ENCODE measurements at places on chromosomes 13 and 19. TPM values are rescaled to one million over a fixed set of nuclear protein-coding genes. Genes with fewer than 3 reads are reported as not detected.

Gene IFNL1
- total RNA-seq: not detected

Gene SSC5D
- total RNA-seq: 1.6 TPM

Gene GJB2
- total RNA-seq: 2.4 TPM

Gene LIPE
- 12.8 TPM for total RNA-seq

Gene PPM1N
- not detected for total RNA-seq

Gene FLT3LG
- 1.1 TPM for total RNA-seq

Gene IZUMO2
- not detected for total RNA-seq

Gene ZNF575
- 0.60 TPM for total RNA-seq

Gene CYP2F1
- not detected for total RNA-seq

Gene ZNF415
- total RNA-seq: 18.1 TPM

Gene KMT5C
- total RNA-seq: 68.6 TPM

Gene CYP2A6
- not detected for total RNA-seq

- no peak for DNase-seq
Observed at GRCh38 chr13:50085063-50085462, 69.8 kb downstream of the KCNRG start.

GRCh38 chr13:46575818-46576221, 22.9 kb downstream of the LRCH1 start:
- DNase-seq: no peak

DNA sequence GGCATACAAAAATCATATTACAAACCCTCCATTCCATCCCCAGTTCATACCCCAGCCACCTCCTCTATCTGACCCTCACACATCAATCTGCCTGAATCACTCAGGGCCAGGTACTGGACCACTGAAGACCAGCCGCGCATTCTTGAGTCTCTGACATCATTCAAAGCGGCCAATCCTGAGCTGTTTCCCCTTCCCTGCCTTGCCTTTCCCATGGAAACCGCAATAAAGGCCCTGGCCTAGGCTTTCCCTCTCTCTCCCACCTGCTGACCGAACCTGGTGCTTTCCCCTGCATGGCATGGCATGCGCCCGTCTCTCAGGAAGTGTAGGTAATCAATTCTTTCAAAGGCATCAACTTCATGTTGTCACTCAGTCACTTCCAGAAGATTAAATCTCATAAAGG, 17.7 kb upstream of the HIF3A start:
- DNase-seq: no peak

DNA sequence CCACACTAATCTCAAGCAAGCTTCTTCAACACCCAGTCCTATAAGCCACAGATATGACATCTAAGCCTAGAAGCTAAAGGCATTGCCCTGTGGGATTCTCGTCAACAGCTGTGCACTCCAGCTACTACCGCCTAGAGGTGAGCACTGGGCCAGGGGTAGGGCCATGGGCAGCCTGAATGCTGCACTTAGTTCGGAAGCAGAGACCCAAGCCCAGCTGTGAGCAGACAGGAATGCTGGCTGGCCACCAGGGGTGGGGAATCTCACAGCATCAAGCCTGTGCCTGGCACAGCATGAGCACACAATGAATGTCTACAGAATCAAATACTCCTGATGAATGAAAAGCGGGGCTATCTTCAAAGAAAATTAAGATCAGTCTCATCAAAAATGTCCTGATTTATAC, 167.5 kb upstream of the UBL3 start:
- no peak for DNase-seq

DNA sequence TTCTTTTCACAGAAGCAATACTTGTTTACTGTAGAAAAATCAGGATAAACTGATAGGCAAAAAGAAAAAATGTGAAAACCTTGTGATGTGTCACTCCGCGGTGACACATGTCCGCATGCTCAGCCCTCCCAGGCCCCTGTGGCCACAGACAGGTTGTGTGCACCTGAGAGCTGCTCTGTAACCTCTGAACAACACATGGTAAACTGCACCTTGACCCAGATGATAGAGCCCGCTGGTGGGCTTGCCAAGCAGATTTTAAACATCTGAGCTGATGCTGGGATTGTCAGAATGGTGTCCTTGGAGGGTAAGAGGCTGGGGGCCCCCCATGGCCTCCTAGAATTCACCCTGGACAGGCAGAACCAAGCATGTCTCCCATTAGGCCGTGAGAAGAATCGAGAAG, 33.8 kb downstream of the DHRS12 start:
- DNase-seq: no peak

DNA sequence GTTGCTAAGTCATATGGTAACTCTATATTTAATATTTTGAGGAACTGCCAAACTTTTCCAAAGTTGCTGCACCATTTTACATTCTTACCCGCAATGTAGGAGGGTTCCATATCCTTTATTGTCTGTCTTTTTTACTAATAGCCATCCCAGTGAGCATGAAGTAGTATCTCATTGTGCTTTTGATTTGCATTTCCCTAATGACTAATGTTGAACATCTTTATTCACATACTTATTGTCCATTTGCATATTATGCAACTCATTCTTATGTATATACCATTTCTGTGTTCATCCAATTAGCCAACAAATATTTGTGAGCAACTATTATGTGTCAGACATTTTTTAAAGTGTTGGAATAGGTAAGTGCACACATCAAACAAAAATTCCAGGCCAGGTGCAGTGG, 20.4 kb upstream of the ATP8A2 start:
- no peak for DNase-seq

- DNase-seq: no peak
Observed at GRCh38 chr19:11141937-11142527, 13.6 kb downstream of the SPC24 start.

DNA sequence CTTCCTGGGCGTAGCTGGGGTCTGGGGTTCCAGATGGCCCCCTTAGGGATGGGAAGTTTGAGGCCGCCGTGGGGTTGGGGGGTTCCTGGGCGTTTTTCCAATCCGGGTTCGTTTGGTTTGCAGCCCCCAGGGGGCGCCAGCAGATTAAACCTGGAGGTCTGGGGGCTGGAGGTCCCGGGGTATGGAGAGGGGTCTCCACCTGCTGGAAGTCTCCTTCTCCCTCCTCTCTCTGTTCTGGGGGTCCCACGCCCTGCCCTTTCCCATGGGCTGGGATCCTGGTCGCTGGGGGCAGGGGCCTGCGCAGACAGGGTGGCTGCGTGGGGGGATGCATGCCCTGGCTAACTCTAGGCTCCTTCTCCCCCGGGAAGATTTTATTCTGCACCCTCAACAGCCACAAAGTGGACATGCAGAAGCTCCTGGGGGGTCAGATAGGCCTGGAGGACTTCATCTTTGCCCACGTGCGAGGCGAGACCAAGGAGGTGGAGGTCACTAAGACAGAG, 899 bp downstream of the GIPC3 start:
- no peak for DNase-seq

- DNase-seq: no peak
Observed at GRCh38 chr13:41408746-41409145, 48.6 kb upstream of the RGCC start.

DNA sequence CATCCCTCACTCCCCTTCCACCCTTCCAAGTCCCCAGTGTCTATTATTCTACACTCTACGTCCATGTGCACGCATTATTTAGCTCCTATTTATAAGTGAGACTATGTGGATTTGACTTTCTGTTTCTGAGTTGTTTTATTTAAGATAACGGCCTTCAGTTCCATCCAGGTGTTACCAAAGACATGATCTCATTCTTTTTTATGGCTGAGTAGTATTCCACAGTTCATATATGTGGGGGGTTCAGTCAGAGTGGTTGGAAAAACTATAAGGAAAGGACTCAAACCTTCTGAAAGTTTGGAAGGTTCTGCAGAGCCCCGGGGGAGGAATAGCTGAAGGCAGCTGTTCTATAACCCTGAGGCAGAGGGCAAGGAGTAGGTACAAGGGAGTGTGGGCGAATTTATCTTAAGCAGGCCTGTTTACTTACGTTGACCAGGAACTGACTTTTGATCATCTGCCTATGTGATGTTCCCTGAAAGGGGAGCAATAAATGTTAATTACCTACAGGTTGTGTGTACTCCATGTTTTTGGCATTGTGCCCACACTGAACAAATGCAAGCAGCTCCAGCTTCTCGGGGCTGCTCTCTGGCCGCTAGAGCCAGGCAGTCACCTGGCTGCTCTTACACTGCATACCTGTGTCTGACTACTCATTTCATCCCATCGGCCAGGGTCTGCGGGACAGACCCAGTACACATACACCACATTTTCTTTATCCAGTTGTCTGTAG, 13.5 kb upstream of the ADGRE1 start:
- DNase-seq: no peak

DNA sequence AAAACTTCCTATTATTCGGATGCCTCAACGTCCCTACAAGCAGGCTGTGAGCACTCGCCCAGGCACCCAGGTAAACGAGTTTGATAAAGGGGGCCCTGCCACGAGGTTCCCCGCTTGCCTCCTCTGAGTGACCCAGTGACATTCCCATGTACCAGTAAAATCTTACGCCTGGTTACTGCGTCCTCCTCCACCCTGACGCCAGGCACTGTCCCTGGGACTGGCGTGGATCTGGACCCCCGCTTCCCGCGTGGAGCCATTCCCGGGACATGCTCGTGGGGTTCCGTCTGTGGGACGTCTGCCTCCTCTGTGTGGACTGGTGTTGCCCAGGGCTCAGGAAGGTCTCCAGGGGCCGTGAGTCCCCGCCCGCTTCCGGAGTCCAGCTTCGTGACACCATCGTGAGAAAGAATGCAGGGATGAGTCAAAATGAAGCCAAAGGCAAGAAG, 407 bp upstream of the ZNF550 start:
- DNase-seq: no peak

- no peak for DNase-seq
Observed at GRCh38 chr19:40231544-40232424, 5.3 kb upstream of the CCNP start.

DNA sequence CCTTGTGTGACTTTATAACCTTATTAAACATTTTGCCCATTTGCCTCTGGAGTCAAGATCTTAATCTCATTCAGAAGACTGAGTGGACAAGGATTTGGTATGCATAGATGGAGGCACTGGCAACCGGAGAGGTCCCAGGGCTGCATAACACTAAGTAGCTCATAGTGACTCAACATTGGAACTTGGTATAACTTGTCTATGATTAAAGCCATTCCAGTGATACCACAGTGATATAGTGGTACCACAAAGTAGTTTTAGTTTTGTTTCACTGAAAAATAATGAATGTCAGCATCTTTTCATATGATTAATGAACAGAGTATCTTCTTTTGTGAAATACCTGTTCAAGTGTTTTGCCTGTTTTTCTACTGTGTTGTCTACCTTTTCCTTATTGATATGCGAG, 26.4 kb downstream of the CDK8 start:
- no peak for DNase-seq

GRCh38 chr13:49954674-49955455, 18.7 kb upstream of the SPRYD7 start:
- no peak for DNase-seq

GRCh38 chr13:30645629-30646028, 27.9 kb downstream of the USPL1 start:
- no peak for DNase-seq

- DNase-seq: no peak
Observed at GRCh38 chr19:49333811-49334288, 1.4 kb upstream of the CD37 start.

- DNase-seq: no peak
Observed at GRCh38 chr19:1074544-1075283, 7.7 kb downstream of the ARHGAP45 start.

DNA sequence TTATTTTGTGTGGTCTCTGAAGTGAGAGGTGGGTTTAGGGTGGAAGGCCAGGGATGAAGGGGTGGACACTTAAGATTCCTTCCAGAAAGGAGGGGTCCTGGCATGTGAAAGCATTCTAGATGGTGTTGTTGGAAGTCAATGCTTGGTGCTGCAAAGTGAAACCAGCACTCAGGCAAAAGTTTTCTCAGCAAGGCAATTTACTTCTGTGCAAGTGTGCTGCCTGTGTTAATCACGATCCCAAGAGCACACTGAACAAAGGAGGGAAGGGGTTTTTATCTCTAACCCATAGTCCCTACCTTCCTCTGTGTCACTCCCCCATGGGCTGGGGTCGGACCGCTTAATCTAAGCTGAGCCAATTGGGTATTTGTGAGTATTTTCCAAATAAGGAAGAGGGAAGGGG, 1.3 kb downstream of the ZNF134 start:
- no peak for DNase-seq

DNA sequence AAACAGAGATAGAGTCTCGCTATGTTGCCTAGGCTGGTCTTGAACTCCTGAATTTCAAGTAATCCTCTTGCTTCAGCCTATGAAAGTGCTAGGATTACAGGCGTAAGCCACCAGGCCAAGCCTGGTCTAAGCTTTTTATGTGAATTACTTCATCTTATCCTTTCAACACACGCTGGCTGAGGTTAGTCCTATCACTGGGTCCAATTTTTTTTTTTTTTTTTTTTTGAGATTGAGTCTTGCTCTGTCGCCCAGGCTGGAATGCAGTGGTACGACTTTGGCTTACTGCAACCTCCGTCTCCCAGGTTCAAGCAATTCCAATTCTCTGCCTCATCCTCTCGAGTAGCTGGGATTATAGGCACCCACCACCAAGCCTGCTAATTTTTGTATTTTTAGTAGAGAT, 10.4 kb downstream of the MYO1F start:
- no peak for DNase-seq

GRCh38 chr13:30294004-30294403, 13.3 kb downstream of the KATNAL1 start:
- no peak for DNase-seq

DNA sequence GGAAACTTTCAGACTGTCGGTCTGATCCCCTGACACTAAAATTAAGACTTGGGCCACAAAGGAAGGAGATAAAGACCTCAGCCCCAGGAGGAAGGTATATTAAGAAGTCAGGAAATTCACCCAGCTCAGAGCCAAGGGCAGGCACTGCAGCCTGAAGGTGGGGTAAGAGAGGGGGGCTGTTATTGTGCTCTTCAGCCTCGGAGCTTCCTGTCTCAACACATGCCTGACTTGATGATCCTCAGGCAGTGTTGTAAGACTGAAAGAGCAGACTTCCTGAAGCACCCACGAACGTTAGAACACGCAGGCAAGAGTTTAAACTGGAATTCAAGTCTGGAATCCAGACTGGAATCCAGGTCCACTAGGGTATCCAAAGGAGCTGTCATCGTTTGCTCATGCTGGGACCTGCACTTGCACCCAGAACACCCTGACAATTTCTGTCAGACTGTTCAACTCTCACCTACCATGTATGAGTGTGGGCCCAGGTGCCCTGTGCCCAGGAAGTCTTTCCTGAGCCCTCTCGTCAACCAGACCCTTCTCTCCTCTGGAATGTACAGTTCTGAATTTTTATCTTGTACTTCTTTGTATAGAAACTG, 10.7 kb upstream of the FLT1 start:
- DNase-seq: no peak

GRCh38 chr13:42969565-42970172, 22.4 kb downstream of the EPSTI1 start:
- peak; percentile 61 for DNase-seq

- DNase-seq: no peak
Observed at GRCh38 chr19:7989071-7989575, 16.3 kb downstream of the ELAVL1 start.

DNA sequence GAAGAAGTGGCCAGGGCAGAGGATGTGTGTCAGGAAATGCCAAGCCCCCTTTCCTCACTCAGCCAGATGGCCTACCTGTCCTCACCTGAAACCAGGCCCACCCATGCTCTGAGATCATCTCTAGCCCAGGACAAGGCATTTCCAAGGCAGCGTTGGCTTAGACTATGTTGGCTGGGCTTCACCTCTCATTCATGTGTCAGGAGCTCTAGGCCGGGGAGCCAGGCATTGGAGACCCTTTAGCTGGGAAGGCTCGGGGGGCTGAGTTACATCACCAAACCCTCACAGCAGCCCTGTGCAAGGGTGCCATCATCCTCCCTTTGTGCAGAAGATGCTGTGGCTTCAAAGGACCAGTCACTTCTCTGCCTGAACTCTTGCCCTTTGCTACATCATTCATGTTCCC, 40.0 kb downstream of the COL4A2 start:
- no peak for DNase-seq

GRCh38 chr13:107121793-107122192, 553.9 kb upstream of the ARGLU1 start:
- DNase-seq: no peak

GRCh38 chr19:27765397-27765796, 1447.6 kb downstream of the UQCRFS1 start:
- DNase-seq: no peak
